Cardiac fibroblast (primary cell): ENCODE measurements at places on chromosomes 2 and 18.

DNA sequence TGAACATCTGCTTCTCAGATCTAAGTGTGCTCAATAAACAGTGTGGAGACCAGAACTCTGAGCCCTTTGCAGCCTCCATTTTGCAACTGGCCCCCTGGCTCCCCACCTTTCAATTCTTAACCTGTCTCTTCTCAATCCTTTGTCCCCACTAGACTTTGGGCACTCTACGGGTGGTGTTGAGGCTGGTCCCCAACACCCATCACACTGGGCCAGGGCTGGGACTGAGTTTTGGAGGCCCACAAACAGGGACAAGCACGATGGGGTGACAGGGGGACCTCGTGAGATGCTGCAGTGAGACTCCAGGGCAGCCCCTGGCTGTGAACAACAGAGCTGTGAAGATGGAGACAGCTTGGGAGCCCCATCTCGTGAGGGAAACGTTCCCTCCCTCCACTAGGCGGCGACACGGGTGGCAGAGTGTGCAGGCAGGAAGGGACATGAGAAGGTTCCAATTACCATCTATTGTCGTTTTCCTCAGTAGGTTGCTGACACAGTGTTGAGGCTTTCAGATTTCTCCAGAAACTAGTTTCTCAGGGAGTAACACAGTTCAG is 1.2 kb downstream of the ANKMY1 start:
- peak; percentile 50 for DNase-seq

GRCh38 chr2:75676464-75676863 is 29.9 kb downstream of the MRPL19 start:
- no peak for DNase-seq

- DNase-seq = no peak
Observed at GRCh38 chr2:85853499-85854165, 35.2 kb downstream of the ST3GAL5 start.

DNA sequence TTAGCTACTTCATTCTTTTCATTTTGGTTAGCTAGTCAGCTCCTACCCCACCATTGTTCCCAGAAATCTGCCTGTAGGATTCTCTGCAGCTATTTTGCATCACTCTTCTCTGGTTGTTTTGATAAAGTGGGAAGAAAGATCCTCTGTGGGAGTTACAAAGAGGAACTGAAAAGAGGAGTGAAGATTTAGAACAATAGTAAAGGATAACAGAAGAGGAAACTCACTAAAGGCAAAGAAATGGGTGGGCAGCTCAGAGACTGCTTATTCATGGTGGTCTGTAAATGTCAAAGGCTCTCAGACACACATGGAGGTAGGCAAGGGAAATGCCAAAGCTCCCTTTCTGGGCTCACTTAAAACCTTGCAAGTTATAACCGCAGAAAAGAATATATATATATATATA is 17.2 kb upstream of the CD207 start:
- DNase-seq = no peak

DNA sequence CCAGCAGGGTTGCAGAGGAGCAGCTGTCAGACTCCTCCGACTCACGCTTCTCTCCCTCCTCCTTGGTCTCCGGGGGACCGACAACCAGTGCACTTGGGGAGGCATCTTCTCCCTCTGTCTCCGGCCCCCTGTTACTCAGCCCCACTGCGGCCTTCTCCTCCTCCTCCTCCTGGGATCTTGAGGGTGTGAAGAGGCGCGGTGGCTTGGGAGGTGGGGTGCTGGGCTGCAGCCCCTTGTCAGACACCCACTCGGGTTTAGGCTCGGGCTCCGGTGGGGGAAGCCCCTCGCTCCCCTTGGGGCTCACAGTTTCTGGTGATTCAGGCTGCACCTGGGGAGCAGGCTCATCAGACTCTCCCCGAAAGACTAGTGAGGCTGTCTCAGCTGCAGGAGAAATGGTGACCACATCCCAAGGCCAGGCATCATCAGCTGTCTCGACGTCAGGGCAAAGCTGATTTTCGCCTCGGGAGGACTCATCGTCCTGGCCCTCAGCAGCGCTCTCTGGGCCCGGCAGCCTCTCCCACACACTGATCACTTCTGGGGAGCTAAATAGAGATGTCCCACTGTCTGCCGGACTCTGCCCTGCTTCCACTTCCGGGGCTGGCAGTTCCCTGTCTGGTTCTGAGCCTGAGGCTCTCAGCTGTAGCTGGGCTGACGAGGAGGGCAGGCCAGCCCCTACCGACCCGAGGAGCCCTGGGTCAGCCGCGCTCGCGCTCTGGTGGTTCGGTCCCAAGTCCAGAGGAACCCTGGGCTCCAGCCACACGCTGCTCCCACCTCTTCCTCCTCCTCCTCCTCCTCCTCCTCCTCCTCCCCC is 9.0 kb upstream of the SFXN5 start:
- no peak for DNase-seq

DNA sequence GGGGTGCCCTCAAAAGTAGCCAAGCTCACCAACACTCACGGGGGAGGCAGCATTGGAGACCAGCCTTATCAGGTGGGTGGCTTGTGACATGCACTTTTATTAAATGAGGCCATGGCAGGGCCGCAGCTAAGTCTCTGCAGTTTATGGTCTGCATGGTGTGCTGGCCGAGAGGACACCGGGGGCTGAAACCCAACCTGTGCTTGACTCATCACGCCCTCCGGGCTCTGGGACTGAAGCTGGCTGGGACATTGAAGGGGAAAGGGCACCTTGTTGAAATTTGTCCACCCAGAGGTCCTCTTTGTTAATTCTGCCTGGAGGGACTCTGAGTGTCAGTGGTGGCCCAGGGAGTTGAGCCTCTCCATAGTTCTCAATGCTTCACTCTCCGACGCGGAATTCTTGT is 17.7 kb upstream of the NTSR2 start:
- no peak for DNase-seq

DNA sequence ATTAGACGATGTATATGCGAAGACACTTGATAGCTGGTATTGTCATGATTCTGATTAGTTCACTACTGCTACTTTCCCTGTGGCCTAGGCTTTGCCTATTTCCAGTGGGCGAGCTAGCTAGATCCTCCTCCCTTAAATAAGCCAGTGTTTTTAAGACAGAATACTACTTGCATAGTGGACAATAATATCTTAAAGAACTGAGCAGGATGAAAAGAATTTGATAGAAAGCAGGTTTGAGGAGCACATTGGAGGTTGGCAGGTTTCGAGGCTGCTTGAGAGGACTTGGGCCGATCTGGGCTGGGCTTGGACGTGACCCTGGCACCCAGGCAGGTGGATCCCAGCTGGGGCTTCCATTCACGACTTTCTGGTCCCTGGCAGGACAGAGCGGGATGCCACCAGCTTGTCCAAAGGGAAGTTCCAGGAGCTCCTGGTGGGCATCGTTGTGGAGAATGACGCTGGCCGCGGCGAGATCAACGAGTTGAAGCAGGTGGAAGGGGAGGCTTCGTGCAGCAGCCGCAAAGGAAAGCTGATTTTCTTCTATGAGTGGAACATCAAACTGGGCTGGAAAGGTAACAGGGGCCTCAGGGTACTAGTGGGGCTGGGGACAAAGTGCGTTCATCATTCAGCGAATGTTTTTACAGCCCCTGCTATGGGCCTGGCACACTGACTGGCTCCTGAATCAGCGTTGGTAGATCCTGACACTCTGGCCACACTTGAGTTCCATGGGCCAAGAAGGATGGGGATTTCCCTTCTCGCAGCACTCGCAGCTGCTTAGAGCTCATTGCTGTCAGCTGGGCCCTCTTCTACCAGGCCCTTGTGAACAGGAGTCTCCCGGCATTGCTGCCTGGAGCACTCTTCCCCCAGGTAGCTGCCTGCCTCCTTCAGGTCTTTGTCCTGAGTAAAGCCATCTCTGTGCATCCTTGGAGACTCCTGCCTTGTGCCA is 16.9 kb downstream of the C2orf74 start:
- peak; percentile 63 for DNase-seq

DNA sequence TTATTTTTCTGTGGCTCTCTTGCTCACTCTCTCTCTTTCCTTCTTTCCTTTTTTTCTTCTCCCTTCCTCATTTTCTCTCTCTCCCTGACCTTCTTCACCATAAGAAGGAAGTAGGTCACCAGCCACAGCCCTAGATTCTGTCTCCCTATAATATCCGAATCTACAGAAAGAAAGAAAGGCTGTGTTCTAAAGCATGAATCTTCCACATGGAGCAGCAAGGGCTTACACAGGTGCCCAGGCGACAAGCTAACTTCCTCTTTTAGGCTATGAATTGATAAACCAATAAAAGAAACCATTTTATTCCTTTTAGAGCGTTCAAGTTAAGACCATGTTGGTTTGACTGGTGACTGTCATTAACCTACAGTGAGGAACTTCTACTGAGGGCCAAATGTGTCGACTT is 49.3 kb downstream of the CACNB4 start:
- DNase-seq = no peak

DNA sequence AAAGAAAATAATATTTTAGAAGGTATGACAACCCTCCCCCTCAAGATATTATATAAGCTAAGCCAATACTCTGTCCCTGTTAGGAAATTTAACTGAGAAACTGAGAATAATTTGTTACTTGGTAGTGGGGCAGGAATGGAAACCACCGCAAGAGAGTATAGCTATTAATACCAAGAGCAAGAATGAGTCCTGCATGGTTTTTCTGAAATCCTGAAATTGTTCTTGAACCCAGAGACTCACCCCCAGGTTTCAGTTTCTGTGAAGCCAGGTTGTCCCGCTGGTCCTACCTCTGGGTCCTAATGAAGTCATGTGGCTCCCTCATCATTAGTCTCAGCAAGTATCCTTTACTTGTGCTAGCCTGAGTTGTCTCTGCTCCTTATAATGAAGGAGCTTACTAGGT is 671.0 kb upstream of the ACVR2A start:
- no peak for DNase-seq

GRCh38 chr2:229054311-229054710 is 216.8 kb downstream of the PID1 start:
- no peak for DNase-seq

DNA sequence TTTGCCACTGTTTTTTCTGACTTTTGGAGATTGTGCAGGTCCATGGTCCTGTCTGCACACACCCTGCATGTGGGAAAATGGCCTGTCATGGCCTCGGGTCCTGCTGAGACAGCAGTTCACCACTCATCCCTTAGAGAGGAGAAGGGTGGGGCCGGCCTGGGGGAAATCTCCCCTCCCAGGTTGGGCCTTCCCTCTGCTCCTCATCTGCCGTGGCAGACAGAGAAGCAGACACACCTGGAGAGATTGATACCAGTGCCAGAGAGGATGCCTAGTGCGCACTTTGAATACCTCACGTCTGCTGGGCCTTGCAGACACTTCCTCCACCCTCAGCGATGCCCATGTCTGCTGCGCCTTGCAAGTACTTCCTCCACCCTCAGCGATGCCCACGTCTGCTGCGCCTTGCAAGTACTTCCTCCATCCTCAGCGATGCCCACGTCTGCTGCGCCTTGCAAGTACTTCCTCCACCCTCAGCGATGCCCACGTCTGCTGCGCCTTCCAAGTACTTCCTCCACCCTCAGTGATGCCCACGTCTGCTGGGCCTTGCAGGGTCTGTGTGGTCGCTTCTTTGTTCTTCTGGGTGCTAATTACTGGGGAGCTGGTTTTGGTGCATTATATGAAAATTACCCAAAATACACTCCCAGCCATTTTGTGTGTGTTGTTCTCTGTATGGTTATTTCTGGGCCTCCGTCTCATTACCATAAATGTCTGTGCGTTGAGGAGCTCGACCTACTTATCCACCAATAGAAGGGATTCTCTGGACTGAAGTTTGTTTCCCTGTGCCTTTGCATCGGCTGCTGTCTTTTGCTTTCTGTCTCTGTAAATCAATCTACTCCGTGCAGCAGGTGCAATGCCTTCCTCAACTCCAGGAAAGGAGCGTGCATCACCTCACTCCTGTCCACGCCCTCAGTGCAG is 186.9 kb upstream of the PXDN start:
- no peak for DNase-seq

GRCh38 chr2:237231593-237231992 is 145.9 kb downstream of the COPS8 start:
- no peak for DNase-seq

DNA sequence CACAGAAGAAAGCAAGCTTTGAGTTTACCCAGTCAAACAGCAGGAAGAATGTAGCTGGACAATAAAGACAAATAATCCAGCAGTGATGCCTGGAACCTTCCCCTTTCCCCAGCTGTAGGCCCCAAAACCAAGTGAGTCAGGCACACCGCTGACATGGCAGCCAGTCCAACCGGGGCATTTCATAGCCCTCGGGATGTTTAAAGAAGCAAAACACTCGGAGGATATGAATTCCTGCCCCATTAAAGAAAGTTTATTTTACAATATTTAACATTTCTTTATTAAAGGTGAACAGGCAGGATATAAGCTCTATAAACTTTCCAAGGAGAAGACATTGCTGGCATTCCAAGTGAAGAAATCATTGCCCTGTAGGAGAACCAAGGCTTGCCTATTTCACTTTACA is 507.6 kb upstream of the TNP1 start:
- no peak for DNase-seq

- no peak for DNase-seq
Observed at GRCh38 chr2:163466331-163467250, 269.2 kb downstream of the FIGN start.

DNA sequence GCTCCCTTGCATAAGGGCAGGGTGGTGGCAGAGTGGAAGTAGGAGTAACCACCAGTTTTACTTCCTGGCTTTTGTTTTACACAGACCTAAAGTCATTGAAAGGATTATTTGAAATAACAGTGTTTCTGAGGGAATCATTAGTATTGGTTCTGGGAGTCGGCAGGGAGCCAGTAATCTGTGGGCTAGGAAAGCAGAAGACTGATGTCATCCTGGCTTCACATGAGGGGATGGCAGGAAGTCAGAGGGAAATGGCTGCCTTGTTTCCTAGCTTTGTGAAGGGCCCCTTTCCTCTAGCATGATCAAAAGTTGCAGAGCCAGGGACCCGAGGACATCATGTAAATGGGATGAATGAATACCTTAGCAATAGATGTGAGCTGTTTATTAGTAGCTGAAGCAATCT is 792.6 kb downstream of the CPS1 start:
- no peak for DNase-seq

- no peak for DNase-seq
Observed at GRCh38 chr18:49935215-49935614, 121.9 kb upstream of the ACAA2 start.

DNA sequence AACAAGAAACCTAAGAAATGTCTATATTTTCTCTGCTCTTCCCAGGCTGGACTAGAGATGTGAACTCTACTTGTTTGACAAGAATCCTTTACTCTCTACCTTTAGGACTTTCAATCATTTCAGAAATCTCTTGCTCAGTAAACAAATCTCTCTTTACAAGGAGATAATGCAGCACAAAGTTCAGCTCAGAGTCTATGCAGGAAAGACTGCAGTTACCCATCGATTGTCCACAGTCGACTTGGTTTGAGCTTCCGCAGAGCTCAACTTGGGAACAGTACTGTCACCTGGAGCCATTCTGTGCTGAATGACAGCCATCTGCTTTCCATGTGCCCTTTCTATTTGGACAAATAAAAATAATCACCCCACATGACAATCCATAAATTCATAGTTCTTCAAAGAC is 259.7 kb upstream of the STON1 start:
- DNase-seq = no peak

- no peak for DNase-seq
Observed at GRCh38 chr2:140308706-140309105, 1528.5 kb upstream of the NXPH2 start.

- peak; percentile 65 for DNase-seq
Observed at GRCh38 chr2:32627441-32627813, 423 bp upstream of the TTC27 start.
